Testis (tissue), 5 donors: ENCODE measurements at places on chromosomes 11 and 22. TPM values are rescaled to one million over a fixed set of nuclear protein-coding genes. Genes with fewer than 3 reads are reported as not detected.

DNA sequence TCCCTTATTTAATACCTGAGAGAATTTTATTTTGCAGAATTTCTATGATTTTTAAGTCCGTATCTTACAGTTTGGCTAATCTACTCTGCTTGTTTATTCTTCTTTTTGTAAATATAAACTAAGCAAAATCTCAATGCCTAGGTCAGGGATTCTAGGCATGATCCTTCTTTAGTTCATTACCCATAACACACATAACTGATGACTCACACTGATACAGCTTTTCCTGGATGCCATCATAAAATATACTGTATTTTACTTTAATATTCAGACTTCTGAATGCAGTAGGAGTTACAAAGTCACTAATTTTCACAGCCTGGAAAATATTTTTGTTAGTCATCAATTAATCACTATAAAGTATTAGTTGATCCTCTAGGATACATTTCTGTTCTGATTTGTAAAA is 898.2 kb upstream of the RAG2 start:
- no peak for DNase-seq

DNA sequence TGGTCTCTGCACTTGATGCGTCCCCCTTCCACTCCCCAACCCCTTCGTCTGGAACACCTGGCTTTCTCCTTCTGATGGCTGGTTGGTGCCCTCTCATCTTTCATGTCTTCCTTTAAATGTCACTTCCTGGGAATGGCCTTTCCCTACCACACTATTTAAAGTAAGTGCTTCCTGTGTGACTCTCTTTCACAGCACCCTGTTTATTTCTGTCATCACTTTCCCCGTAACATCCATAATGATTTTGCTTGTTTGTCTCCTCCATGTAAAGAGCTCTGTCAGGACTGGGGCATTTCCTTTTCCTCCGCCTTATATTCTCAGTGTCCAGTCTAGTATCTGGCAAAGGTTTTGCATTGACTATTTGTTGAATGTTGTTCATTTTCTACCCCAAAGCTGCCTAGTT is 143.0 kb downstream of the DBX1 start:
- no peak for DNase-seq

- DNase-seq: no peak
Observed at GRCh38 chr11:46039990-46040389, 81.3 kb downstream of the PHF21A start.

DNA sequence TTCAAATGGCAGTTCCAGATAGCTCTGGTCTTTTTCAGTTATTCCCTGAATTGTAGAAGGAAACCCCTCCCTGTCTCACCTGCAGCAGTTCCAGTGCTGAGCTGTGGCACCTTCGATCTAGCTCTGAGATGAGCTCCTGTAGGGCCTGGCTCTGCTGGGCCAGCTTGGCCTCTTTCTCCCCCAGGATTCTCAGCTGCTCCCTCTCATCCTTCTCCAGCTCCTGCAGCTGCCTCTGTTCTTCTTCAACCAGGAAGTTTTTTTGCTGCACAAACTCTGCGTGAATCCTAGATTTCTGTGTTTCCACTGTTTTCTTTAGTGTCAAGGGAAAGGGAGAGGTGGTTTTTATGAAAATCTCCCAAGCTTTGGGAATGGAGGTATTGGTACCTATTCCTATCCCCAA is 5.3 kb downstream of the TRIM21 start:
- DNase-seq: no peak

GRCh38 chr11:120599816-120600420 is 88.4 kb downstream of the GRIK4 start:
- DNase-seq: no peak

GRCh38 chr11:86459682-86460460 is 85.2 kb downstream of the CCDC81 start:
- peak; percentile 55 for DNase-seq

DNA sequence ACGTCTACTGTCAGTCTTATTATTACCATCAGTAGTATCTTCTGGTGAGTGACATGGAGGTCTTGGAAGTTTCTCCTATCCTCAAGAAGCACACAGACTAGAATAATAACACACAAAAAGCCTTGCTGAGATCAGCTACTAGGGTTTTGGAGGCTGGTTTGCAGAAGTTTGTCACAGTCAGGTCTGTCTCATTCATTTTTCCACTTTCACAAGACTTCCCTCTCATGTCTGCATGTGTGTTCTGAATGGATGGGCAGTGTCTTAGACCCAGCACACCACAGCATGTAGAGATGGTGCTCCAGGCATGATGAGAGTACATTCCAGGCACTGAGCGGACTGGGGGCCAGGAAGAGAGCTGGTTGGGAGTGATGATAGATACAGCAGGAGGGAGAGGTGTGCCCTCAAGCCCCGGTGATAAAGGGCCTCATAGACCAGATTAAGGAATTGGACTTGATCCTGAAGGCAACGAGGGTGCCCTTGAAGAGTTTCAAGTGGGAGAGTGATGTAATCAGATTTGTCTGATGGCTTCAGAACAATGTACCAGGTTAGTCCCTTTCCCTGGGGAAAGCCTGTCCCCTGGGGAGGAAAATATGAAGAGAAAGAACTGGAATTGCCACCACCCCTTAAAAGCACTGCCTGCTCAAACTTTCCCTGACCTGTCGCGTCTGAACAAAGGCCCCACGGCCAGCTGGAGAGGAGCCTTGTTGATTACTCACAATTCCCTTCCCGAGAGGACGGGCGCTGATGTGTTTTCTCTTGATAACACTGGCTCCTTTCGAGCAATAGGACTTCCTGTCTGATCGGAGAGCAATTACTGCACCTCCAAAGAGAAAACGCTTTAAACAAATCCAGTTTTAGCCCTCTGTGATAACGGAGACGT is 45.1 kb upstream of the LMO2 start:
- DNase-seq: peak; percentile 45

GRCh38 chr11:132298357-132298756 is 927.9 kb downstream of the NTM start:
- no peak for DNase-seq

GRCh38 chr11:89205378-89205777 is 27.7 kb downstream of the TYR start:
- DNase-seq: no peak

DNA sequence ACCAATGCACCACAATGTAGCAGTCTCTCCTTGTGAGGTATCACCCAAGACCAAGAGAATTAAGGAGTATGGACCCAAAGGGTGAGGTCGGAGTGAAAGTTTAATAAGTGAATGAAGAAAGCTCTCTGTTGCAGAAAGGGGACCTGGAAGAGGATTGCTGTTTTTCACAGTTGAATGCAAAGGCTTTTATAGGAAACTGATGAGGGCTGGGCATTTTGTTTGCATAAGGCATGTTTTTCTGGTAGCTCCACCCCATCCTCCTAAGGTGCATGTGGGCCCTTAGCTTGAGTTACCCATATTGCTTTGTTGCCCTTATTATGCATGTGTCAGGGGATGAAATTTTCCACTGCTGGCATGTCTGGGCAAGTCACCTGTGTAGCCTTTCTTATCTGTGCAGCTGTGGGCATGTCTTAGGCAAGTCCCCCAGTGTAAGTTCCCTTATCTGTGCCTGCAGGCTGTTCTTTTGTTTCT is 64.7 kb downstream of the BDNF start:
- DNase-seq: no peak

GRCh38 chr11:75547177-75547576 is 14.9 kb upstream of the SERPINH1 start:
- DNase-seq: no peak

GRCh38 chr11:27108809-27109208 is 68.2 kb downstream of the BBOX1 start:
- no peak for DNase-seq

GRCh38 chr11:108838792-108839105 is 173.9 kb downstream of the DDX10 start:
- DNase-seq: no peak

DNA sequence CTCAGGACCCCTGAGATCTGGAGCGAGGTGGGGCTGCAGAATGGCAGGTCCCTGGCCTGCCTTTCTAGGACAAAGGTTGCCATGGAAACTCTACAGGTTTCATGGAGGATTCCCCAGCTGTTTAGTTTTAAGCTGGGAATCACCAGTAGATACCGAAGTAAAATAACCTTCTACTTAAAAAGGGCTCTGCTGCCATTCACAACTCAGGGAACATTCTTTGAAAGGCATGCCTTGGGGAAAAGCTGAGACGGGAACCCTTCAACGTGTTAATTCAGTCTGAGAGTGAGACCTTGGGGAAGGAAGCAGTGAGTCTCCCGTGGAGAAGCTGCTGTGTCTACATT is 493.3 kb downstream of the BRD1 start:
- DNase-seq: no peak

GRCh38 chr11:12238420-12238819 is 128.0 kb downstream of the MICAL2 start:
- DNase-seq: no peak

DNA sequence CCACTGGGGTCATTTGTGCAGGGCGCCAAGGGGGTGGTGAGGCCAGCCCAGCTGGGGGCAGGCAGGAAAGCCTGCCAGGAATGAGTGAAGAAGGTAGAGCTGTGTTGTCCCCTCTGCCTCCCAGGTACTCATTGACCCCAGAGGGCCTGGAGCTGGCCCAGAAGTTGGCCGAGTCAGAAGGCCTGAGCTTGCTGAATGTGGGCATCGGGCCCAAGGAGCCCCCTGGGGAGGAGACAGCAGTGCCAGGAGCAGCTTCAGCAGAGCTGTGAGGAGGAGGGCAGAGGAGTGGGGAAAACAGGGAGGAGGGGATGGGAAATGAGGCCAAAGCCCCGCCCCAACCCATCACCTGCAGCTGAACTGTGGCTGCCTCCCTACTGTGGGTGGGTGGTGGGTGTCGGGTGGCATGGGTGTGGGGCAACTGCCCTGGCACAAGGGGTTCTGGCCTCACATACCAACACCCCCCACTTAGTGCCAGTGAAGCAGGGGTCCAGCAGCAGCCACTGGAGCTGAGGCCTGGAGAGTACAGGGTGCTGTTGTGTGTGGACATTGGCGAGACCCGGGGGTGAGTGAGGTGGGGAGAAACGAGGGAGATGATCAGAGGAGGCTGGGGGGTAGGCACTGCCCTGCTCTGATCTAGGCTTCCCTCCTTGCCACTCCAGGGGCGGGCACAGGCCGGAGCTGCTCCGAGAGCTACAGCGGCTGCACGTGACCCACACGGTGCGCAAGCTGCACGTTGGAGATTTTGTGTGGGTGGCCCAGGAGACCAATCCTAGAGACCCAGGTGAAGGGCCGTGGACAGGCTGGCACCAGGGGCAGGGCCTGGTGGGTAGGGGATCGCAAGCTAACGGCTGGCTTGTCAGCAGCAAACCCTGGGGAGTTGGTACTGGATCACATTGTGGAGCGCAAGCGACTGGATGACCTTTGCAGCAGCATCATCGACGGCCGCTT is 3.0 kb downstream of the MUS81 start:
- DNase-seq: no peak

GRCh38 chr11:17298302-17298701 is 21.8 kb downstream of the NUCB2 start:
- DNase-seq: no peak

DNA sequence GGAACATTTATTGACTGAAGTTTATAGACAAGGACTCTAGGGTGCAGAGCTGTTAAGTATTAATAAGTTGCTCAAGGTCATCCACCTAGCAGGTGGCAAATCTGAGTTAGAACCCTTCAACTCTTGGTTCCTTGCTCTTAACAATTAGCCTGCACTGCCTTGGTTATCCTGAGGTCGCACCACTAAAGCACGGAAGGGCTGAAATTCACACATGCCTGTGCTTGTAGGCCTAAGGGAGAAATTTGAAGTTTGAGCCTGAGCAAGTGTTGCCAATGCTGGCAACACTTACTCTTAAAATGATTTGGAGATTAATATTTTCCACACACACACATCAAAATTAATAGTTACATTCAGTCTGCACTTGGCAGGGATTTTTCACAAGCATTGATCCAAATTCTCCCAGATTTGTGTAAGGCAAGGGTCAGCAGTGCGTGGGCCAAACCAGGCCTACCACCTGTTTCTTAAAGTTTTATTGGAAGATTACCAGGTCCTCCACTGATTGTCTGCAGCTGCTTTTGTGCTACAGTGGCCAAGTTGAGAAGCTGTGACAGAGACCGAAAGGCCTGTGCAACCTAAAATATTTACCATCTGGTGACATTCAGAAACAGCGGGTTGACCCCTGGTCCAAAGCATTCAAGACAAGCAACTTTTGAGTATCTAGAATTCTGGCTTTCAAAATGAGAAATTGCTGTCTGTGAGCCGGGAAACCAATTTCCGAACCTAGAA is 16.3 kb downstream of the APOL5 start:
- no peak for DNase-seq

- DNase-seq: no peak
Observed at GRCh38 chr22:50296658-50297490, 10.6 kb downstream of the PLXNB2 start.

GRCh38 chr11:75583718-75584658 is 21.9 kb downstream of the SERPINH1 start:
- peak; percentile 83 for DNase-seq

GRCh38 chr11:134040386-134041302 is 28.2 kb upstream of the JAM3 start:
- DNase-seq: no peak

- peak; percentile 94 for DNase-seq
Observed at GRCh38 chr11:130522284-130522961, 74.0 kb downstream of the ADAMTS15 start.

DNA sequence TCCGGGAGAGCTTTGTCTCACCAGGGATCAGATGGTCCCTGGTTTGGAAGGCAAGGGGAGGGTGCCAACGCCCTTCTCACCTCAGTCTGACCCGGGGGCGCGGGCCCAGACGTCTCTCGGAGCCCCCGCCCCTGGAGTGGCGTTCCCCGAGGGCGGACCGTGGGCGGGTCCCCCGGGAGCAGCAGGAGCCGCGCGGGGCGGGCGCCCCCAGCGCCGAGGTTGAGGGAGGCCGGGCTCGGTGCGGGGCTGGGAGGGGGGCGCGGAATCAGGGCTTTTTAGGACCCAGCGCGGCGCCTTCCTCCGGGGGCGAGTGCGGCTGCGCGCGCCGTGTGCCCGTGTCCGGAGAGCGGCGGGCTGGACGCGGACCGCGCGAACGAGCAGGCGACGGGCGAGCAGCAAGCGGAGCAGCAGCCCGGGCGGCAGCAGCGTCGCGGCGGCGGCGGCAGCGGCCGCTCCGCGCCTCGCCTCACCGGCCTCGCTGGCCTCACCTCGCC is at the start of gene KCNC1:
KCNC1 (plus strand) TSS at position 364 of the 494 bp plus-strand sequence. CDS start 1,222 bp downstream, outside the sequence.
- peak; percentile 69 for DNase-seq

DNA sequence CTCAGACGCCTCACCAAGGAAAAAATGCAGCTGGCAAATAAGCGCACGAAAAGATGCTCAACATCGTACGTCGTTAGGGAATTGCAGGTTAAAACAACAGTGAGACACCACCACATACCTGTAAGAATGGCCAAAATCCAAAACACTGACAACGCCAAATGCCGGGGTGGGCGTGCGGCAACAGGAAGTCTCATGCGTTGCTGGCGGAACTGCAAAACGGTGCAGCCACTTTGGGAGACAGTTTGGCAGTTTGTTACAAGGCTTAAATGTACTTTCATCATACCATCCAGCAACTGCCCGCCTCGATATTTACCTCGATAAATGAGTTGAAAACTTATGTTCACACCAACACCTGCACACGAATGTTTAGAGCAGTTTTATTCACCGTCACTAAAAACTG is 7.5 kb upstream of the CTSD start:
- DNase-seq: no peak

MMP3 gene
- not detected for total RNA-seq

PANX3 gene
- 0.43 TPM for total RNA-seq

PAX6 gene
- 8.3 TPM for total RNA-seq

PSMC3 gene
- total RNA-seq: 108 TPM

RTN4RL2 gene
- total RNA-seq: 2.3 TPM

RFPL1 gene
- total RNA-seq: 0.37 TPM

PKDREJ gene
- total RNA-seq: 5.0 TPM
